ENCODE measurements at places on chromosomes 5 and 9. TPM values are rescaled to one million over a fixed set of nuclear protein-coding genes. Genes with fewer than 3 reads are reported as not detected.

RNF183 gene
- total RNA-seq: not detected

ABITRAM gene
- total RNA-seq: 12.0 TPM

ABCA1 gene
- total RNA-seq: 21.9 TPM

CCL21 gene
- total RNA-seq: not detected

GFI1B gene
- total RNA-seq: not detected

All from kidney epithelial cell (primary cell).